AML-193 (cell line): ENCODE measurements at places on chromosomes 12 and 14.

GRCh38 chr14:63759456-63759855, 31.6 kb upstream of the SGPP1 start:
- DNase-seq, result no peak

GRCh38 chr14:90815822-90816662, at the start of gene TTC7B:
TSS of gene TTC7B (minus strand) at chr14:90816430. CDS start at chr14:90816295, 135 bp downstream.
- no peak for DNase-seq

- no peak for DNase-seq
Measured at GRCh38 chr14:68337279-68337678, 455.6 kb downstream of the ZFP36L1 start.

- peak; percentile 61 for DNase-seq
Measured at GRCh38 chr14:63632932-63633514, 8.6 kb downstream of the WDR89 start.

DNA sequence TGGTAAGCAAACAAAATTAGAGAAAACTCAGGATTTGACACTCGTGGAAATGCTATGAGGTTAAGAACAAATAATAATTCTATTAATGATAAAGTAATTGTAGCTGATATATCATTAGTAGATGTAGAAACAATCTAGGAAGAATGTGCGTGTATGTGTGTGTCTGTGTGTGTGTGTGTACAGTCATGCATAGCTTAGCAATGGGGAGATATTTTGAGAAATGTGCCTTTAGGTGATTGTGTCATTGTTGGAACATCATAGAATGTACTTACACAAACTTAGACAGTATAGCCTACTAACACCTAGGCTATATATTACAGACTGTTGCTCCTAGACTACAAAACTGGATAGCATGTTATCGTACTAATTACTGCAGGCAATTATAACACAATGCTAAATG, 5.3 kb downstream of the CLEC2A start:
- no peak for DNase-seq

DNA sequence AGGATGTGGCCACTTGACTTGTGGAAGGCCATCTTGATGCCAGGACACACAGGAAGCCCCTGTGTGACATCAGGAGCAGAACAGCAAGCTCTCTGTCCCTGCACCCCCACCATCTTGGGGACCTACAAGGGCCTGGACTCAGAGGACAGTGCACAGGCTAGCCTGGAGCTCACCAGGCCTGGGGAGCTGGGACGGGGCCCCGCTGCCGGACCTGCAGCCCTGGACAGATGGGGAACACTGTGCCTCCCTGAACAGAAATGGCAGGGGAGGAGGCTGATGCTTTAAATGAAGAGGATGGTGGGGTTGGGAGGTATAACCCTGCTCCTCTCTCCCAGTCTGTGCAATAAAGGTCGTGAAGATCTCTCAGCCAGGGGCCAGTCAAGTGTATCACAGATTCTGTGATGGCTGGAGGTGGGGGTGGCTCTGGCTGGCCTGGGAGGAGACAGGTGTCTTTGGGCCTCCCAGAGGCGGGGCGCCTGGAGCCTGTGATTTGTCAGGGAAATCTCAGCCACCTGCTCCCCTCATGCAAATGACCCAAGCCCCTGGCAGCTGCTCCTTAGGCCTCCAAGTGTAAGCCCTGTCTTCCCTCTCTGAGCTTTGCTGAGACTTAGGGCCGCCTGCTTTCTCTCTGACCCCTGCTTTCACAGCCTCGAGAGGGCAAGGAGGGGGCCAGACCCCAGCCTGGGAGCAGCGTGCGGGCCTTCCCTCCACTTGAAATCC, 1.1 kb upstream of the GNB3 start:
- no peak for DNase-seq

DNA sequence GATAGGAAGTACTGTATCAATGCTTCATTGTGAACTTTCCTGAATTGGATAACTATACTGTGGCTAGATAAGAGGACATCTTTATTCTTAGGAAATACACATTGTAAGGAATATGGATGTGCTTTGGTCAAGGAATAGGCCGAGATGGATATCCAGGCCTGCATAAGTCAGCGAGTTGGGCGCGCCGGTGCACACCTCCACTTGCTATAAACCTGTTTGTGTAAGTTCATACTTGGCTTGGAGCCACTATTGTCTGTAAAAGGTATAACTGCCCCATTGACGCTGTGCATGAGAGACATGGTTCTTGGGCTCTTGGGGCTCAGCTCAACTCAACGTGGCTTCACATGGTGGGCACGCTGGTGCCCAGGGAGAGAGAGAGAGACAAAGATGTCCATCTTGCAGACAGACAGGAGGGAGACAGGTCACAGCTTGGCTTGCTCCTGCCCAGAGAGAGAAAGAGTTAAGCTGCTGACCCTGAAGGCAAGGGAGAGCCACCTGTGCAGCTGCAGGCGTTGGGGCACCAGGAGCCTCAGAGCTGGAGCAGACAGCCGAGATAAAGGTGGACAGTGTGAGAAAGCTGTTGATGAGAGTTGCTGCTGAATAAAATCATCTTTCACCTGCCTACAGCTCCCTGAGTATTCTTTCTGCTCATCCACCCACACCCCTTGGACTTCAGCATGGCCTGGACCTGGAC, 34.1 kb upstream of the COCH start:
- DNase-seq, result no peak

- DNase-seq, result no peak
Measured at GRCh38 chr12:42426746-42427145, 100.8 kb downstream of the PPHLN1 start.

GRCh38 chr12:114395233-114395632, 10.7 kb downstream of the TBX5 start:
- no peak for DNase-seq

DNA sequence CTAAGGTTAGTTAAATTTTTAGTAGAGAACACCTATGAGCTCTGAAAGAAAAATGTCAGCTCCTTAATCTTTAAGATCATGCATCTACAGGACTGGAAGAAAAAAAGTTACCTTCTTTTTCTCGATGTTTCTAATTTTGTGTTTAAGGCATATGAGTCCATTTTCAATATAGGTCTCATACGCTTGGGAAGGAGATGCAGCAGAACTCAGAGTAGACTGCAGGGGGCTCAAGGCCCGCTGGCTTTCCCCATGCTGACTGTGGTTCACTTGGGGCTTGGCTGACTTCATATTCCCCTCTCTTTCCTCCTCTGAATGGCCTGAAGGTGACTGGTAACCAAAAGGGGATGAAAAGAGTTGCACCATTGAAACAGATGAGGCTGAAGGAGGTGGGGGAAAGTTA, 1.5 kb downstream of the CAPRIN2 start:
- peak; percentile 13 for DNase-seq

DNA sequence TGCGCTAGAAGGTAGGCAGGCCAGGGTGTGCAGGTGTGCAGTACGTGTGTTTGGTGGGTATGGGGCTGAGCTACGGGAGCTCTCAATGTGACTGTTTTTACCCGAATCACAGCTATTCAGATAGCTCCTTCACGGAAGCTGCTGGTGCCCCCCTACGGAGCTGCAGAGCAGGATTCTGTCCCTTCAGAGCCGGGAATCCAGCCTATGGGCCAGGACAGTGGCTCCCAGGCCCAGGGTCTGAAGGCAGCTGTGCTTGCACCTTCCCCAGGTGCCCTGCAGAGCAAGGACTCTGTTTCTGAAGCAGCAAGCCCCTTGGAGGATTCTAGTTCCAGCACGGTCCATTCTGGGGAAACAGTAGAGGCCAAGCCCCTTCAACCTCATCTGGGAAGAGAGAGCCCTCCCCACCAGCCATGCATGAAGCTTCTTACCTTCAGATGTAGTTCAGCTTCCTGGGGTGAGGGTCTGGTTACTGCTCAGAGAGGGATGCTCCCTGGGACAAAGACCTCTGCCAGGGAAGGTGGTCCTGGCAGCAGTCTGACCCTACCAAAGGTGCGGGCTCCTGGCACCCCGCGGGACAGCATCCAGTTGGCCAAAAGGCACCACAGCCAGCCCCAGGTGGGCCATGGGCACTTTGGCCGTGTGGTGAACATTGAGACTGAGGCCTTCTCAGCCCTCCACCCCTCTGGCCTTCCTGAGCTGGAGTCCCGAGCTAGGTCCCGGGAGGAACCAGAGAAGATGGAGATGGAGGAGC, 29.1 kb downstream of the PLEKHH1 start:
- DNase-seq, result no peak

DNA sequence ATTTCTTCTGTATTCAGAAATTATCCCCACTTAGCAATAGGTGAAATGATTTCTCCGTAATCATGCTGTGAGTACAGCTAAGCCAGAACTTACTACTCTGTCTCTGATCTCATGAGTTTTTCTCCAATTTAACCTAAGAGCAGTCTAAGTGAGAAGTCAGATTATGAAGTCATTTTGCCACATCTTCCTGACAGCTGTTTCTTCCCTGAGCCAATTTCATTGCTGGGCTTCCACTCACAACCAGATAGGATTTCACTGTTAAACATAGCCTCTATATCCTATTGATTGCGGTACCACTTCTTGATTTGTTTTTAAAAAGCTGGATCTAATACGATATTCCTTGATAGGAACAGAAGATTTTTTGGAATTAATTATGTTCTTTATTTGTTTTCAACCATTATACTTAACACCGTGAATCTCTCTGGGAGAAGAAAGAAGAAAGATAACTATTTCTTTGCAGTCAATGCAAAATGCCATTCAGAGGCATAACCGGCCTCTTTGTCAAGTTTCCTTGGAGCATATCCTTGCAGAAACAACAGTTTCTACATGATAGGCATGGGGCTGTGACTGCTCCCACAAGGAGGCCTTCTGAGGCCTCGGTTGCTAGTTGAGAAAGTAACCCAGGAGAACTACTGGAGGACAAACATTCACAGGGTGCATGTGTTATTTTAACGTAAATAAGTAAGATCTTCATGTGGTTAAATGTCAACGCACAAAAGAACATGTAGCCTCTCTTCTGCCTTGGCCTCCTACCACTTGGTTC, 212.2 kb downstream of the NPAS3 start:
- no peak for DNase-seq

- DNase-seq, result no peak
Measured at GRCh38 chr14:60905923-60906322, 75.0 kb downstream of the TRMT5 start.

DNA sequence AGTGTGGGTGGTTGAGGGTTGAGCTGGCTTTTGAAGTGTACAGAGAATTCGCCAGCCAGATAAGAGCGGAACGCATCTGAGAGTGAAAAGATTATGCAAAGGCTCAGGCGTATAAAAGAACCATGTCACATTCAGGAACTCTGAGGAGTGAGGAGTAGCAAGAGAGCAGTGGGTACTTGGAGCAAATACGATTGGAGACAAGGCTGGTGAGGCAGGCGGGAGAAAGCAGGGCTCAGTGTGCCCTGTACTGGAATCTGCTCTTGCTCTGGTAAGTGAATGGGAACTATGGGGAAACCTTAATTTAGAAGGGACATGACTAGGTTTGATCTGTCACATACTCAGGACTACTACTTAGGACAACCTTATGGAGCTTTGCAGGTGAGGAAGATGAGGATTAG, 87.0 kb downstream of the PTPRB start:
- DNase-seq, result no peak

DNA sequence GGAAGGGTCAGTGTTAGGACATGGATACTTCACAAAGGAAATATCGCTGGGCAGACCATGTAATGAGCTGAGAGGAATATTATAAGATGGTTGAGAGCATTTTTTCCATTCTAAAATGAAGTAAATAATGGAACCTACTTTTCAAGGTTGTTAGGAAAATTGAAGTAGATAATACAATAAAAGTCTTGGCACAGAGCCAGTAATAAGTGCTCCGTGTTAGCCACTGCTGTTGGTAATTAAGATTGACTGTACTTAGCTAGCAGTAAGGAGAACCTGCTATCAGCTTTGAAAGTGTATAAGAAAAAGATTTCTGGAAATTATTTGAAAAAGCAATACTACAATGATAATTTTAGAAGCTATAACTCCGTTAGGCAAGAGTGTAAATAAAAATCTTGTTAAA, 77.6 kb downstream of the SCAF11 start:
- no peak for DNase-seq

- no peak for DNase-seq
Measured at GRCh38 chr12:70885956-70886355, 34.6 kb downstream of the PTPRR start.

- no peak for DNase-seq
Measured at GRCh38 chr12:42790761-42791151, 201.2 kb upstream of the PRICKLE1 start.

DNA sequence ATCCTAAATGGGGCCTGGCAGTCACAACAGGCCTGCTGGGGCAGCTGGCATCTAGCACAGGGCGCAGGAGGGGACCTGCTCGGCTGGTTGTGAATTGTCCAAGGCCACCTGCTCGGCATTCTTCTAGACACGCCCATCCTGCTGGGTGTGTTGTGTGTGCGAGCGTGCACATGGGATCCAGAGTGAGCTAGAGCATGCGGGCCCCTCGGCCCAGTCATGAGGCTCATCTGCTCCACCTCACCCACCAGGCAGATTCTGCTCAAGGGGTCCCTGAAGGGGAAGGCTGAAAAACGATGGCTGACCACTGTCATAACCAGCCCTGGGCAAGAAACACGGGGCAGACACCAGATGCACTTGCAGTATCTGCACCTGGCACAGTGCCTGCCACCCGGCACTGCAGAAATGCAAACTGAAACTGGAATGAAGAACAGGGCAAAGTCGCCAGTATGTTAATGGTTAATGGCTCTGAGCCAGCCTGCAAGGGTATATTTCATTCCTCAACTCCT, 31.8 kb downstream of the MAX start:
- no peak for DNase-seq

GRCh38 chr14:38710881-38711280, 392.2 kb downstream of the SEC23A start:
- no peak for DNase-seq

DNA sequence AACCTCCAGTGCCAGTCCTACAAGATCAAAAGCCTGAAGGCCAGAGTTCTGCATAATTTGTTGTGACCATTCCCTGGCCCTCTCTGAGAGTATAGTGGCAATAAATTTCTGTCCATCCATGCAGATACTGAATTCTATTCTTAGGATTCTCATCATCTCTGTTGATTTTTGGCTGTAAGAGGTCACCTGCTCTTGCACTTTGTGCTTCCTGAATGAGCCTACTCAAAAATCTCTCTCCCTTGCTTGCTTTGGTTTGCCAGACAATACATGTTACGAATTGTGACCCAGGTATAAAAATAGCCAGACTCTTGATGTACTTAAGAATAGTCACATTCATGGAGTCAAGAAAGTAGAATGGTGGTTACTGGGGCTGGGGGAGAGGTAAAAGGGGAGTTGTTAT, 16.7 kb downstream of the ZNF664 start:
- no peak for DNase-seq

- no peak for DNase-seq
Measured at GRCh38 chr12:53044896-53045695, 4.8 kb upstream of the TNS2 start.

GRCh38 chr12:112909693-112910092, 2.9 kb downstream of the OAS1 start:
- DNase-seq, result no peak

GRCh38 chr12:48875944-48876515, 10.4 kb upstream of the RND1 start:
- no peak for DNase-seq

GRCh38 chr12:15979096-15980092, 68.3 kb downstream of the DERA start:
- DNase-seq, result no peak

GRCh38 chr12:51591016-51591901, at the start of gene SCN8A:
TSS of gene SCN8A (plus strand) at chr12:51591233. CDS start at chr12:51662818, 71,585 bp downstream.
- no peak for DNase-seq
